Stimulated activated CD4-positive, alpha-beta T cell treated with anti-CD3 and anti-CD28 coated beads, Interleukin-2, amount 100 ng/mL, for 4 hours (primary cell): ENCODE measurements at places on chromosomes 5 and 9.

DNA sequence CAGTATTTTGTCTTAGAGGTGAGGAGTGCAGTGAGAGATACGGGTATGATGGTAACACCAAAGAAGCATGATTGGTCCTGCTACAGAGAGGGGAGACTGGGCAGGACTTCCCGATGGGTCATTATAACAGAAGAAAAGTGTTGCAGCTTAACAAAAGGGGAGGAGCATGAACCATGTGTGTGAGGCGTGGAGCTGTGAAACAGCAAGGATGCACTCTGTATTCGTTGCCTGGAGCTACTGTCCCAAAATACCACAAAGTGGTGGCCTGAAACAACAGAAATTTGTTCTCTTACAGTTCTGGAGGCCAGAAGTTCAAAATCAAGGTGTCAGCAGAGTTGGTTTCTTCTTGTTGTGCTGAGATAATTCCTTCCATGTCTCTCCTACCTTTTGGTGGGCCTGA lies 59.4 kb upstream of the GRHPR start:
- no peak for DNase-seq

DNA sequence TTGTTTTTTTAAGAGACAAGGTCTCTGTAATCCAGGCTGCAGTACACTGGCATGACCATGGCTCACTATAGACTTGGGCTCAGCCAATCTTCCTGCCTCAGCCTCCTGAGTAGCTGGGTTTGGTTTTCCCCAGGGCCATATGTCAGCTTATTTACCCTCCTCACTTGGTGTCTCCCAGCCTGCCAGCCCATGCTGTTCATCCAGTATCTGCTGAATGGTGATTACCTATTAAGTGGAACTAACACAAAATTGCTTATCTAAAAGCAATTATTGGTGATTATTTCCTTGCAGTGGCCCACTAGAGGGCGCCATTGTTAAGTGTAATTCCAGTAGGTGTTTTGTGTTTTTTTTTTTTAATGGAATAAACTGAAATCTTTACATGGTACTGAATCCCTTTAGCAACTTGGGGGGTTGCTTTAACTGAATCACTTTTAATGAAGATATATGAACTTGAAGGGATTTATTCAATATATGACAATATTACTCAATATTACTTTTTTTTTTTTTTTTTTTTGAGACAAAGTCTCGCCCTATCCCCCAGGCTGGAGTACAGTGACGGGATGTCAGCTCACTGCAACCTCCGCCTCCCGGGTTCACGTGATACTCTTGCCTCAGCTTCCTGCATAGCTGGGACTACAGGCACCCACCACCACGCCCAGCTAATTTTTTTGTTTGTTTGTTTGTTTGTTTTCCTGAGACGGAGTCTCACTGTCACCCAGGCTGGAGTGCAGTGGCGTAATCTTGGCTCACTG lies 13.8 kb downstream of the EXOSC2 start:
- peak; percentile 60 for DNase-seq

DNA sequence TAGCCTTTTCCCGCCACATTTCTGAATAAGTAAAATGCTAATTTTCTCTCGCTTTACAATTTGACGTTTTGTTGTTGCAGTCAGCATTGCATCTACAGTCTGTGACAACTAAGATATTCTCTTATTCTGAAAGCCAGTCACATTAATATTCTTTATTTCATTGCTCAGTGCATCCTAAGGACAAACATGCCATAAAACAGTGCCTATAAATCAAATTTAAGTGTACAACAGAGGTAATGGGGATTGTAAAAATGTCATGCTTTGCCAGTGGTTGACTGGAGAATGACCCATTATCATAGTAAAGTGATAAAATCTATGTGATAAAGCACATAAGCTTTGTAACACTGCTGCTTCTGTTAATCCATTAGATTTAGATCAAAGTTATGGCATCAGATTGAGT lies 1850.0 kb upstream of the ACO1 start:
- DNase-seq: no peak

DNA sequence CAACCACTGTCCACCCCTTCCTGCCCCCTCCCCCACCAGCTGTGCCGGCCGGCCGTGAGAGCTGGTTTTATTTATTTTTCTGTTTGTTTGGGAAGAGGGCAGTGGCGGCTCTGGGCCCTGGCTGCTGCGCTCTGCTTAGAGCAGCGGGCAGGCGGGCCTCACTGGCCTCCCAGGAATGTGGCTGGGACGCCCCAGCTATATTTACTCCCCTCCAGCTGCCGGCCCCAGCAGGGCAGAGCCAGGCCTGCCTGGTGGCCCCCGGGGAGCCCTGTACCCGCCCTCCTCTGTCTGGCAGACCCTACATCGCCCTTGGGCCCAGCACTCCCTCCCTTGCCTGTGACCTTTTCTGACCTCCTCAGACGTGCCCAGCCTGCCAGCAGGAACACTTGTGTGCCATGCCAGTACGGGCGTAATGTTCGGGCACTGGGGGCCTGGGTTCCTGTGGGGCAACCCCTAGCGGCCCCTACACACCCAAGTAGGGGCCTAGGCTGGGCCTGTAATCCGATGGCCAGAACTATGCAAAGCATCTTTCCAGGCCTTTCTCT lies 7.7 kb downstream of the CXXC5 start:
- DNase-seq: no peak

- no peak for DNase-seq
Observed at GRCh38 chr5:17882760-17883488, 248.7 kb downstream of the TAF11L14 start.

DNA sequence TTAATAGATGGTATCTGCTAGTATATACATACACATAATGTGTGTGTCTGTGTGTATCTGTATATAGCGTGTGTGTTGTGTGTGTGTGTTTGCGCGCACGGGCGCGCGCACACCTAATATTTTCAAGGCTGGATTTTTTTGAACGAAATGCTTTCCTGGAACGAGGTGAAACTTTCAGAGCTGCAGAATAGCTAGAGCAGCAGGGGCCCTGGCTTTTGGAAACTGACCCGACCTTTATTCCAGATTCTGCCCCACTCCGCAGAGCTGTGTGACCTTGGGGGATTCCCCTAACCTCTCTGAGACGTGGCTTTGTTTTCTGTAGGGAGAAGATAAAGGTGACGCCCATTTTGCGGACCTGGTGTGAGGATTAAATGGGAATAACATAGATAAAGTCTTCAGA lies 757 bp downstream of the FXN start:
- DNase-seq: no peak

DNA sequence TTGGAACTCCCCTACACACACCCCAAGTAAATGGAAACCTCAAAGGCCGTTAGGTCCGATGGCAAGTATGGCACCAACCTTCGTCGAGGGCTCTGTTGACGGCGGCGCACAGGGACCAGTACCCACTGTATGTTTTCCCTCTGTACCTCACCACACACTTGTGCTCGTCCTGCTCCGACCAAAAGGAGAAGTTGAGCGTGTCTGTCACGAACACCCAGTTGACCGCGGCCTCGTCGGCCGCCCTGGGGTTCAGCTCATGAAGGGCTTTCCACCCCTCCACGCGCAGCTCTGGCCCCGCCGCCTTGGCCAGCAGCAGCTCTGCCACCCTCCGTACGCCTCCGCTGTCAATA lies 24.0 kb downstream of the HNRNPK start:
- no peak for DNase-seq

DNA sequence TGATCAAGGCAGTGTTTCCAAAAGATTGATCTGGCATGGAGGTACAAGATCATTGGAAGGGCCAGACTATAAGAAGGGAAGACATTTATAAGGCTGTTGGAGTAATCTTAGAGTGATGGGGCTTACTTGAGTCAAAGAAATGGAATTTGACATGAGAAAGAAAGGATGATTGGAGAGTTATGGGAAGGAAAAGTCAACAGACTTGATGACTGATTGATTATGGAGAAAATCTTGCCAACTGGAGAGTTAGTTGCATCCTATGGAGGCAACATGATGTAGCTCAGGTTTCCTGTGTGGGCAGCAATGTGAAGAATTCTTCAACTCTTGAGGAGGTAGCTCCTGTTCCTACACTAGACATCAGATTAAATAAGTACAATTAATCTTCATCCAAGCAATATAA lies 10.9 kb upstream of the MAST4 start:
- DNase-seq: no peak

- DNase-seq: no peak
Observed at GRCh38 chr5:143886651-143887638, 75.0 kb downstream of the HMHB1 start.

DNA sequence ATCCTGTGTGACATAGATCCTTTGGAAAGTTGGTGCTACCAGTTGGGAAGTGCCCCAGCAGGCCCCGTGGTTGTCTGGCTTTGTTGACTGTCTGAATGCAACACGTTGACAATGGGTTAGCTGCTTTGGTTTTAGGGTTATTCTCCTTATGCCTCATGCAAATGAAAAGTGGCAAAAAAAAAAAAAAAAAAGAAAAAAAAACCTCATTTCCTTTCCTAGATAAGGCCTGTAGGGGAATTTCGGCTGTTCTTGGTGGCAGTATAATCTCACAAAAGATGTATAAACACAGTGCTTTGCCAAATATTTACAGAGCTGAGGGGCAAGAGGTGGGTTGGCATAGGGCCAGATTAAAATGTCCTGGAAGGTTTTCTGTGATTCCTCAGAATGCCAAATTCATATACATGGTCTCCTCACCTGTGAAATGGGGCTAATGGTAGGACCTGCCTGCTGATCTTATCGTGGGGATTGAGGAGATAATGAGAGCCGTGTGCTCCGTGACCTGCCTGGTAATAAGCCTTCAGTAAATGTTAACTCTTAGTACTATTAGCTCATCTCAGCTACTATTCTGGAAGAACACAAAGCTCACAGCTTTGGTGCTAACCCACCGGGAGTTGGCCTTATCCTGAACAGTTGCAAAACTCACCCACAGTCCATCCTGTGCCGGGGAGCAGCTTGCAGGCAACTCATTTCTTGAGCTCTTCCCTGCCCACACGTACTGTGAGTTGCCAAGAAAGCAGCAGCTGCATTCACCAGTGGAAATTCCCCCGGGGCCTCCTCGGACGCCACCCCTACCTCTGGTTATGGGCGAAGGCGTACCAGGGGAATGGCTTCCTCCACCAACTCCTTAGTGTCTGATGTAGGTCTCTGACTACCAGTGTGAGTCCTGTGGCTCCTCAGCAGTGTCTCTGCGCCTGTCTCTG lies 220.3 kb downstream of the NR3C1 start:
- peak; percentile 36 for DNase-seq

DNA sequence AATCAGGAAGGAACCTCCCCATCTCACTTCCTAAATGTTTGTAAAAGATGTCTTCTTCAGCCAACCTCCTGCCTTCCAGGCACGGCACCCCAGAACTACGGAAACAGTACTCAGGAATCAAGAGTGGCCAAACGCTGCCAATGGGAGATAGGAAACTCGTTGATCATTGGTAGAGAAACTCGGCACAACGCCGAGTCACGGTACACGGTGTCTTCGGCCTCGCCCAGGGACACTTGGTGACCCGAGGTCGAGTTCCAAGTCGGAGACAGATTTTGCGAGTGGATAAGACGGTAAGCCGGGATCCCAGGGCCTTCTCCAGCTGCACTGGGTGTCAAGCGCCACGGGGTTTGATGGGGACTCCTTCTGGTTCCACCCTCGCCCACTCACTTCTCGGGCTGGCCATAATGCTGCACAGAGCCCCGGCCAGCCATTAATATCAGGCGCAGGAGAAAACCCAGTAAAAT lies 343 bp downstream of the KIAA0825 start:
- peak; percentile 0 for DNase-seq
